ENCODE measurements at places on chromosomes 5 and 9.

DNA sequence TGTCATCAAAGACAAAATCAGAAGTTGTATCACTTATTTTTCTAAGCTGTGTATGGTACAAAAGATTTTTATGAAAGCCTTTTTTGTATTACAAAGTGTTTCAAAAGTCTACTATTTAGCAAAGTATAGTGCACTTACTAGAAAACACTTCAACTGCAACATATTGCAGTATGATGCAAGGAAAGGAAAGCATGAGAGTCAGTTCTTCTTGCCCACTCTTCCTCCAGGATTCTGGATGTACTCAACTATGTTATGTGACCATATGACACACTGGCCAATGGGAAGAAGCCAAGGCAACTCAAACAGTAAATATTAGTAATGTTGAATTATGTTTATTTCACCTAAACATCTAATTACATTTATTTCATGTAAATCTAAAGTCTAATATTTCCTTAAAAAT, 49.5 kb upstream of the TYRP1 start:
- no peak overlapping the region for H3K4me3 ChIP-seq
- H3K27ac ChIP-seq = no peak overlapping the region
- no peaks in the 10 kb centered on the region for H3K27me3 ChIP-seq
- no peaks in the 10 kb centered on the region for H3K4me1 ChIP-seq

- H3K27me3 ChIP-seq = no peaks in the 10 kb centered on the region
- no peak for DNase-seq
These were observed 679 bp downstream of the B4GALT1 start for GRCh38 chr9:33166231-33167083.

DNA sequence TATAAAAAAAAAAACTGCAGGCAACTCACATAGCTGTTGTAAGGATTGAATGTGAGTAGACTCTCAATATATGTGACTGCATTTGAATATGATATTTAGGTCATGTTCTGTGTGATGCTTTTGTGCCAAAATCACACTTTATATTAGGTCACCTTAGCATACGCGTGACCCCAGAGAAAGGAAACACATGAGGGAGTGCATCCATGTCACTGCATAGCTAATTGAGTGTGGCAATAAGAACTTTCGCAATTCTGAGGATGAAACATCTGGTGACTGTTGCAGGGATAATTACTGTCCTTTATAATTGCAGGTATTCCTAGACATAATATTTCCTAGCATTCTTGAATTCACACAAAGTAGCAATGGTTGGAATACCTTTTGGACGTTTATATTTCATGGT, 459.5 kb upstream of the KLF4 start:
- H3K4me3 ChIP-seq = no peak overlapping the region
- no peak overlapping the region for H3K27ac ChIP-seq
- DNase-seq = no peak
- H3K27me3 ChIP-seq = no peaks in the 10 kb centered on the region
- no peaks in the 10 kb centered on the region for H3K36me3 ChIP-seq

DNA sequence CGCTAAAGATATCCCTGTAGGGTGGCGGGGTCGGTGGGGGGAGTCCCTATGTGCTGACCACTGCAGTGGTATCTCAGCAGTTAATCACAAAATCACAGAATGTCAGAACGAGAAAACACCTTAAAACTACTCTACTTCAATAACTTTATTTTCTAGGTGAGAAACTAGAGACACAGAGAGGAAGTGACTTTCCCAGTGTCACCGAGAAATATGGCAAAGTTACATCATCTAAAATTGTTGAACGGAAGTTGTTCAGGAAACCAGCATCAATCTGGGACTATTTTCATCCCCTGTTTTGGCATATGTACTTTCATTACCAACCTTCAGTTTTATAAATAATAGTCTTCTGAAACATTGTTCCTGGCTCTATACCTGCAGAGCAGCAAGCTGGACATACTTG, 384.0 kb downstream of the SPOCK1 start:
- no peaks in the 10 kb centered on the region for H3K27me3 ChIP-seq
- no peaks in the 10 kb centered on the region for H3K36me3 ChIP-seq
- H3K27ac ChIP-seq = no peak overlapping the region
- H3K4me1 ChIP-seq = no peaks in the 10 kb centered on the region
- no peak overlapping the region for H3K4me3 ChIP-seq

- H3K27me3 ChIP-seq = no peaks in the 10 kb centered on the region
- DNase-seq = no peak
- H3K4me3 ChIP-seq = no peak overlapping the region
- no peaks in the 10 kb centered on the region for H3K4me1 ChIP-seq
- H3K27ac ChIP-seq = no peak overlapping the region
- H3K36me3 ChIP-seq = no peaks in the 10 kb centered on the region
These were observed 447.1 kb upstream of the CDH10 start for GRCh38 chr5:25091921-25092320.

GRCh38 chr5:515273-515836, 8.9 kb downstream of the SLC9A3 start:
- no peak overlapping the region for H3K4me3 ChIP-seq
- no peak overlapping the region for H3K27ac ChIP-seq
- no peaks in the 10 kb centered on the region for H3K4me1 ChIP-seq
- H3K27me3 ChIP-seq = peaks cover 7% of the 10 kb centered on the region

GRCh38 chr9:128393145-128393775, 22.1 kb downstream of the URM1 start:
- DNase-seq = no peak
- H3K4me3 ChIP-seq = no peak overlapping the region
- H3K36me3 ChIP-seq = peaks cover 27% of the 10 kb centered on the region
- H3K4me1 ChIP-seq = no peaks in the 10 kb centered on the region
- H3K27me3 ChIP-seq = no peaks in the 10 kb centered on the region

DNA sequence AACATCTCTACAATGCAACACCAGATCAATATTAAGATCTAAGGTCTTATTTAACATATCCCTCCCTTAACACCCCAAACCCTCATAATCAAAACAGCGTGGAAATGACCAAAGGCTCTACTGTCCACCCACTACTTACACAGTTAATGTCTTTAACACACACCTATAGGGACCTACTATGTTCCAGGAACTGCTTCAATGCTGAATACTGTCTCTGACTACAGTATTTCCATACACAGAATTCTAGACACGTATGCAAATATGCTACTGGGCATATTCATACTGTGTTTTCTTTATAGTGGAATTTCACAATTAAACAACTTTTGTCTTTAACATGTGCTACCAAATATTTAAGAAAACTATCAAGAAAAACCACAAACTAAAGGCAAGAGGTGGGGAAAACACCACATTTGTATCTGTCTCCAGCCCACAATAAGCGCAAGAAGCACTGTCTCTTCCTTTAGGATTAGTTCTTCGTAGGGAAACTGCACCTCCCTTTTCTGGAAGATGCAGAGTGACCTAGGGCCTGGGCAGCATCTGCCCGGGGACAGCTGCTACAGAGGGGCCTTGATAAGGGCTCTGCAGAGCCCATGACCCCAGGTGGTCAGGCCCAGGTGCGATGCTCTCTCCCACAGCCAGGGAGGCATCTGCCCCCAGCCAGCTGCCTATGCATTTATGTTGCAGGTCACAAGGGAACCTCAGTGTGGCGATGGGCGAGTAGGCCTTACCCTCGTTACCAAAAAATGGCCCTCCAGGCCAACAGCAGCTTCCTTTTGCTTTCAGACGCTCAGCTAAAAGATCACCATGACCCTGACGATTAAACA, 55.2 kb downstream of the PSMB7 start:
- H3K27ac ChIP-seq = no peak overlapping the region
- H3K36me3 ChIP-seq = peaks cover 19% of the 10 kb centered on the region
- H3K4me1 ChIP-seq = no peaks in the 10 kb centered on the region
- H3K27me3 ChIP-seq = no peaks in the 10 kb centered on the region
- no peak for DNase-seq
- H3K4me3 ChIP-seq = no peak overlapping the region

DNA sequence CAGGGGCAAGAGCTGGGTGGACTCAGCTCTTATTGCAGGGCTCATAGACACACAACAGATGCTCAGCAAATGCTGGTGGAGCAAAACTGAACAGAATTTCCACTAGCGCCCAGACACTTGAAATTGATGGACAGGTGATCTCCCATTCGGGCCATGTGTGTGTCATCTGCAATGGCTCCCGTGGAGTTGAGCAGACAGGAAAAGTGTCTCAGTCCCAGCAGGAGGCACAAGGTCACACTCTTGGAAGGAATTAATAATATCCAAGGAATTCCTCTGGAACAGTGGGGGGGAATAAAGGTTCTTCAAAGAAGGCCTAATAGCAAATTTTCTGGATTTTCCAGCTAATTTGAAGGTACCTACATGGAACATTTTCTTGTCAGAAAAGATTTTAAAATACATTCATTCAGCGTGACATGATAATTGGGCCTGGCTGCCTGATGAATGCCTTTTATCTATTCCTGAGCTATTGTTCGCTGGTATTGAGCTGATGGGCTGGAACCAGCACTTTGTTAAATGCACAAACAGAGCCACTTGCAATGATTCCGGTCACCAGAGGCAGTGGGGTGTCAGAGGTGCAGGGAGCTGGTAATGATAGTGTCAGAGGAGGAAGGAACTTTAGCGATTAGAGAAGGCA, 31.5 kb upstream of the ALDH1B1 start:
- H3K27me3 ChIP-seq = no peaks in the 10 kb centered on the region
- H3K27ac ChIP-seq = no peak overlapping the region
- no peaks in the 10 kb centered on the region for H3K36me3 ChIP-seq
- DNase-seq = no peak

GRCh38 chr5:25713259-25713658, 1068.5 kb upstream of the CDH10 start:
- no peaks in the 10 kb centered on the region for H3K4me1 ChIP-seq
- DNase-seq = no peak
- H3K4me3 ChIP-seq = no peak overlapping the region
- H3K36me3 ChIP-seq = no peaks in the 10 kb centered on the region

GRCh38 chr5:62115014-62115413, 191.0 kb upstream of the KIF2A start:
- H3K4me1 ChIP-seq = no peaks in the 10 kb centered on the region
- H3K27ac ChIP-seq = no peak overlapping the region
- H3K4me3 ChIP-seq = no peak overlapping the region
- H3K27me3 ChIP-seq = no peaks in the 10 kb centered on the region

DNA sequence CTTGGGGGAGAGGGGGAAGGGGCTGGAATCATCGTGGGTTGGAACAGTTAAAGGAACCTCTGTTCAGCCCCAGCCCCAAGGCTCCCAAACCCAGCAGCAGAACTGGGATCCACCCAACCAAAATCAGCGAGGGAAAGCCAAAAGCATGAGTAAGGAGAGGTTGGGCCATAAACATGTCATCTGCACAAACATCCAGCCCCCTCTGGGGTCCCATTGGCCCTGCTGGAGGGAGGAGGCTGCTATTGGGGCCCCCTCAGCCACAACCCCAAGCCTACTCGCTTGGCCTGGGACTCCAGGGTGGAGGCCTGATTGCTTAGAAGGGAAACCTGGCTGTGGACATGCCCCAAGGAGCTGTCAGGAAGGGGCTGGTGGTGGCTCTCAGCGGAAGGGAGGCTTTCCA, 154.9 kb downstream of the FGF18 start:
- DNase-seq = no peak
- no peak overlapping the region for H3K27ac ChIP-seq
- H3K36me3 ChIP-seq = no peaks in the 10 kb centered on the region
- H3K27me3 ChIP-seq = peaks cover 4% of the 10 kb centered on the region
- no peaks in the 10 kb centered on the region for H3K4me1 ChIP-seq
- no peak overlapping the region for H3K4me3 ChIP-seq

DNA sequence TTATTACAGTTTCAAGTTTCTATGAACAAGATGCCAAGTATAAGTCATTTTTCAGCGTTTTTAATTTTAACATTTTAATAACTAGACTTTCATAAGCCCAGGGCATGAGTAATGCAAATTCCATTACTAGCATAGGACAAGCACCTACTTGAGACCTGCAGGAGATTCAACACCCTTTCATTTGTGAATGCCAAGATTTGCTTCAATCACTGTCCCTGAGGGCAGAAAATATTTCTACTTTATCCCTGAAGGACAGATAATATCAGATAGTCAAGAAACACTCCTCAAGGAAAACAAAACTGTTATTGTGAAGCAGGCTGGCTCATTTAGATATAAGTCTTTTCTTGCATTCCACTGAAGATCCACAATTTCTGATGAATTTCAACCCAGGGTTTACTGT, 27.7 kb upstream of the ZNF622 start:
- no peak for DNase-seq
- no peak overlapping the region for H3K4me3 ChIP-seq

- DNase-seq = no peak
- H3K27ac ChIP-seq = no peak overlapping the region
- no peak overlapping the region for H3K4me3 ChIP-seq
- H3K36me3 ChIP-seq = no peaks in the 10 kb centered on the region
These were observed 211.6 kb downstream of the MSX2 start for GRCh38 chr5:174935854-174936474.

GRCh38 chr5:152358861-152359568, 46.1 kb downstream of the NMUR2 start:
- H3K4me1 ChIP-seq = no peaks in the 10 kb centered on the region
- H3K27ac ChIP-seq = no peak overlapping the region
- no peak for DNase-seq
- H3K27me3 ChIP-seq = peaks cover 3% of the 10 kb centered on the region

DNA sequence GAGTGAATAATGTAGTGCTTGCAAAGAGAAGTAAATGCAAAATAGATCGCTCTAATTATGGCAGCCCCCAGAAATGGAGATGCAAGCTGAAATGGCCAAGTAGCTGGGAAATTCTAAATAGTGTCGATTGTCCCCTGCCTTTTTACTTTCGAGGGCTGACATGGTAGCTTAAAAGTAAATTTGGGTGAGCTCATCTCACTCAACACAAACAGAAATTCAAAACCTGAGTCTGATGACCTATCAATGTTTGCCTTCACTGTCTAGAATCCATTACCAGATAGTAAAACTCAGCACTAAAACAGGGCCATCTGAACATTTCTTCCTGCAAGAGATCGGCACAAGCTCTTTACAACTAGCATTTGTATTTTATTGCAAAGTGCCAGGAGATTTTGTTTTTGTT, 7.0 kb upstream of the LHX2 start:
- peaks cover 64% of the 10 kb centered on the region for H3K27me3 ChIP-seq
- H3K4me1 ChIP-seq = peaks cover 10% of the 10 kb centered on the region
- no peak overlapping the region for H3K27ac ChIP-seq
- no peak overlapping the region for H3K4me3 ChIP-seq
- no peak for DNase-seq

GRCh38 chr5:12936221-12936620, 1008.3 kb downstream of the DNAH5 start:
- DNase-seq = no peak
- H3K27ac ChIP-seq = no peak overlapping the region
- no peaks in the 10 kb centered on the region for H3K4me1 ChIP-seq
- no peaks in the 10 kb centered on the region for H3K27me3 ChIP-seq
- H3K36me3 ChIP-seq = no peaks in the 10 kb centered on the region

GRCh38 chr5:124592891-124593290, 153.5 kb downstream of the ZNF608 start:
- H3K27me3 ChIP-seq = no peaks in the 10 kb centered on the region
- no peaks in the 10 kb centered on the region for H3K36me3 ChIP-seq
- H3K4me3 ChIP-seq = no peak overlapping the region
- no peak for DNase-seq
- H3K4me1 ChIP-seq = no peaks in the 10 kb centered on the region

GRCh38 chr9:19030899-19031298, 2.1 kb downstream of the SAXO1 start:
- no peaks in the 10 kb centered on the region for H3K36me3 ChIP-seq
- no peaks in the 10 kb centered on the region for H3K4me1 ChIP-seq
- H3K27ac ChIP-seq = no peak overlapping the region
- no peak for DNase-seq
